ENCODE measurements at places on chromosomes 16 and 17. TPM values are rescaled to one million over a fixed set of nuclear protein-coding genes. Genes with fewer than 3 reads are reported as not detected.

GRCh38 chr16:55666012-55666411 is 10.2 kb downstream of the SLC6A2 start:
- DNase-seq: no peak

- no peak for DNase-seq
Observed at GRCh38 chr16:87824991-87825841, 44.1 kb downstream of the SLC7A5 start.

DNA sequence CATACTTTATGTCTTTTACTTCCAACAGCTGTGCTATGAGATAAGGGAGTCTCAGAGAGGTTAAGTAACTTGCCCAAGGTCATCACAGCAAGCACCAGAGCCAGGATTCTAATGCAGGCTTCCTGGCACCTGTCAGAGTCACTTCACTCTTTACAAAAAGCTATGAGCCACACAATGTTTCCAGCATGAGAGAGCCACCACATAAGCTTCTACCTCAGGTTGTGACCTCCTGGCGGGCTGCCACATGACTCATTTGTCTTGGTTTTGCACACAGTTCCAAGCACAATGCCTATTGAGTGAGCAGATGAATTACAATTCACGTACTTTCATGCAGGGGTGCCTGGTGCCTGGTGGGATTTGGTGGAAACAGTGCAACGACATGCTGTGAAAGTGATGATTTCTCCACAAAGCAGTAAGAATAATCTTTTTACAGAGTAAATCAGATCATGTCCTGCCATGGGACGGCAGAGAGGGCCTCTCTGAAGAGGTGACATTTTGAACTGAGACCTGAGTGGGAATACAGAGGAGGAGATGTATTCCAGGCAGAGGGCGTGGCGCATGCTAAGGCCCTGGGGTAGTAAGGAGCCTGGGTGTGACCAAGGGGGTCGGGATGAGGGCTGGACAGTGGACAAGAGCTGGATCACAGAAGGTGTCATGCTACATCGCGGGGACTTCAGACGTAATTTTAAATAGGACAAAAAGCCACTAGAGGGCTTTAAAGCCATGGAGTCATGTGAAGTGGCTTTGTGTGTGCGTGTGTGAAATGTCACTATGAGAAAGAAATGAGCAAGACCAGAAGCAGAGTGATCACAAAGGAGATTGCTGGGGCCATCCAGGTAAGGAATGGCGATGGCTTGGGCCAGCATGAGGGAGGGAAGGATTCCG is 53.4 kb downstream of the CACNG3 start:
- DNase-seq: no peak

The RTN4RL1 gene
- total RNA-seq: 0.47 TPM

The GFAP gene
- total RNA-seq: not detected

DNA sequence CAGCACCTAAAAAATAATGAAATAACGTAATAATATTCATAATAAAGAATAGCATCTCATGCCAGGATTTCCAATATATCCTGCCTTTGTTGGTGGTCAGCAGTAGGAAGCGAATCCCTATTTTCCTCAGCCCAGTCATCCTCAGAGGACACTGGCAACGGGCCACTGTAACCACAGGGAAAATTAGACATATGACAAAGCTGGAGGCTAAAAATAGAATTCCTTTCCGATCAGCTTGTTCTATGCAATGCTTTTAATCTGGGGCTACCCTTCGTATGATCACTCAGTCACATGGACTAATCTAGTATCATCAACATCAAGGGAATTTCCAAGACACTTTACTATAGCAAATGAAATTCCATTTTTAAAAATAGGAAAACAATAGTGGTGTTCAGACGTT is 246.9 kb upstream of the KCNJ16 start:
- no peak for DNase-seq

The ZNF598 gene
- 55.7 TPM for total RNA-seq

GRCh38 chr17:35793257-35793656 is 2.2 kb downstream of the MMP28 start:
- DNase-seq: no peak

- DNase-seq: no peak
Observed at GRCh38 chr16:49602976-49603310, 229.3 kb downstream of the C16orf78 start.

GRCh38 chr17:79465011-79465680 is 145.7 kb downstream of the RBFOX3 start:
- no peak for DNase-seq

GRCh38 chr17:74872313-74873036 is at the start of gene FDXR:
Gene FDXR, minus strand, starts transcription at chr17:74872994. Its CDS starts 50 bp downstream, at chr17:74872944.
- DNase-seq: no peak

DNA sequence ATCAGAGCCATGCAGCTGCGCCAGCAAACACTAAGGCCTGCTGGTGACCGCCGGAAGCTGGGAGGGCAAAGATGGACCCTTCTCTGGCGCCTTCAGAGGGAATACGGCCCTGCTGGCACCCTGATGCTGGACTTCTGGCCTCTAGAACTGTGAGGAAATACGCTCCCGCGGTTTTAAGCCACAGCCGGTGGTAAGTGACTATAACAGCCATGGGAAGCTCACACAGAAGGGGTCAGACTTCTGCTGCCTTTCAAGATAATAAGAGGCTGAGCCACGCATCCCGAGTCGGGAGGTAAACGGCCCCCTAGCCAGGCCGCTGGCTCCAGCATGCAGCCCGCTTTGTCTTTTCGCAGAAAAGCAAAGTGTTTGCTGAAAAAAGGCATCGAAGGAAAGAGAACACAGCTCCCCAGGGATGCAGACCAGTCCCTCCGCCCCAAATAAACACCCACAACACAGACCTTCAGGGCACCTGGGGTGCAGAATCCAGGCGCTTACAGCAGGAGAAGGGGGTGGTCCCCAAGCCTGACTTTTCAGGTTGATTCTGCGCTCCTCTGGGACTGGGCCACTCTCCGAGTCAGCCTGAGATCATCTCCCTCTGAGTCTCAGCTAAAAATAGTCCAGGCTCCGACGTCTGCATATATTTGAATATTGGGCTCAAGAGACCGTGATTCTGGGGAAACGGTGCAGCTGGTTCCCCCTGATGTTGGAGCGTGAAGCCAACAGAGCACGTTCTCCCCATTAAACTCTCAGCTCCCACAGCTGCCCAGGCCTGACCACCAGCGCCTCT is 89.7 kb downstream of the MGAT5B start:
- no peak for DNase-seq

The CACNG4 gene
- total RNA-seq: 38.4 TPM

All from neural crest cell (in vitro differentiated cells).